ENCODE measurements at places on chromosomes 6 and 20. TPM values are rescaled to one million over a fixed set of nuclear protein-coding genes. Genes with fewer than 3 reads are reported as not detected.
A peak's percentile ranks its signal among the peaks of the same experiment; 100 is the strongest.

The NTSR1 gene
- total RNA-seq, result not detected

The TAF11 gene
- 27.6 TPM for total RNA-seq

DNA sequence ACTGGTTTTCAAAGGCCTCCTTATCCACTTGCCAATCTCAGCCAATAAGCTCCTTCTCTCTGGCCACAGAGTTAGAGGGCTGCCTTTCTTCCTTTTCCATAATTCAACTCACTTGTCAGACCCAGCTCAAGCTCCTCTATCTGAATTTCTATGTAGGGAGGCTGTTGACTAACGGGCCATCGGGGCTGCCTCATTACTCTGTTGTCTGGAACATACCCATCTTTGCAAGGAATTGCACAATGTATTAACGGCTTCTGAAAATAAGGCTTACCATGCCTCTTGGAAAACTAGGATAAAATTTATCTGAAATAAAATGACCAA lies 28.5 kb upstream of the KIF6 start:
- no peak for DNase-seq

The KCNS1 gene
- total RNA-seq, result not detected

GRCh38 chr6:31180500-31180899 lies 10.0 kb upstream of the POU5F1 start:
- DNase-seq, result peak; percentile 50

GRCh38 chr6:44463728-44464450 lies 76.4 kb downstream of the CDC5L start:
- no peak for DNase-seq

DNA sequence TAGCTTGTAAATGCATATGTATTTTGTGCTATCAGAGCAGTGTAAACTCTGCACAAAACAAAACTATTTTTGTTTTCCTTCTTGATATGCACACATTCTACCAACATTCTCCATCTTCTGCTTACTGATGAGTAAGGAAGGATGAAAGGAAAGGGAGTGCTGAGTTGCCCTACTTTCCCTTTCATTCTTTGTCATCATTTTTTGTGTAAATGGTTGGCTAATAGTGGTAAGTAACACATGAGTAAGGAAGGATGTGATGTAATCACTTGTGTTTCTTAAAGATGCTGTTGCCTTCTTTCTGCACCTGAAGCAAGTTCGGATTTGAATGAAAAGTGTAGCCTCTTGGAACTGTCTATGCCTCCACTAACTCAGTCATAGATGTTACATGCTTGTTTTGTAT lies 4.6 kb upstream of the REV3L start:
- no peak for DNase-seq

DNA sequence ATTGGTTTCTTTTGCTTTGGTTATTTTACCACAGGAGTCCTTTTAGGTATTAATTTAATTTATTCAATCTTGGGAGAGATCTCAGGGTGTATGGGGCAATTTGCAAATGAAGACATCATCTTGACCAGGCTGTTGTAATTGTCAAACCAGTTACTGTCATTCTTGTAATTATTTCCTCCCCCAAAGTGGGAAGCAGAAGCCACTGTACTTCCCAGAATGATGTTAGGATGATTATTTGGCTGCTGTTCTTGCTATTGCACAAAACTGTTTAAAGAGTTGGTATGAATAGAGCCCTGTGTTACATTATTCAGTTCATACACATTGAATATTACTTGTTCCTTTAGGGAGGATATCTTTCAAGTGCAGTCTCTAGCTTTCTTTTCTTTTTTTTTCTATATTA lies 1.7 kb downstream of the TAAR6 start:
- DNase-seq, result no peak

The KIF6 gene
- total RNA-seq, result not detected

DNA sequence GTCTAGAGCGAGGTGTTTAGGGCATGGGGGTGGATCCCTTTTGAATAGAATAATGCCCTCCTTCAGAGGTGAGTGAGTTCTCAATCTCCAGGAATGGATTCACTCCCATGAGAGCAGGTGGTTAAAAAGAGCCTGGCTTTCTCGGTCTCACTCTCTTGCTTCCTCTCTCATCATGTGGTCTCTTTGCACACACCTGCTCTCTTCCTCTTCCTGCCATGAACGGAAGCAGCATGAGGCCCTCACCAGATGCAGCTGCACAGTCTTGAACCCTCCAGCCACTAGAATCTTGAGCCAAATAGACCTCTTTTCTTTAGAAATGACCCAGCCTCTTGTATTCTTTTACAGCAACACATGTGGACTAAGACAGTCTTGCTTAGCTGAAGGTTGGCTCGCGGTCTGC lies 119.3 kb downstream of the BMP7 start:
- no peak for DNase-seq

GRCh38 chr6:113699239-113699638 lies 157.9 kb upstream of the MARCKS start:
- no peak for DNase-seq

GRCh38 chr6:4478098-4478497 lies 298.1 kb upstream of the CDYL start:
- no peak for DNase-seq

- no peak for DNase-seq
These were observed 67.5 kb downstream of the THEMIS start for GRCh38 chr6:127833336-127833735.

GRCh38 chr6:150667977-150668716 lies 68.5 kb downstream of the PLEKHG1 start:
- no peak for DNase-seq

GRCh38 chr6:45436544-45437438 lies 59.1 kb upstream of the SUPT3H start:
- DNase-seq, result no peak

DNA sequence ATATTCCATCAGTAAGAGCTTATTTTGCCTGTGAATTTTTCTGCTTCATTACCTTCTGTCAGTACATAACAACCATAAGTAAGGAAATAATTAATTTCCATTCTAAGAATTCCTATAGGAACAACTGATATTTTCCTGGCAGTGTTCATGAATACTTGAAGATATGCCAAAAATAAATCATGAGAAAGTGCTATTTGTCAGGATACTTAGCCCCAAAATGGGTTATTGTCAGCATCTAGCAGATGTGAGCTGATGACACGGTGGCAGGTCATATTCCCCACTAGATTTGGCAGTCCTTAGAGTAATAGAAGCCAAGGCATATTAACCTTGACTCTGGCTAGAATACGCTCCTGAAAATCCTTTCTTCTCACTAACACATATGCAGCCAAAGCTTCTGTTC lies 43.2 kb upstream of the CRISP1 start:
- no peak for DNase-seq

DNA sequence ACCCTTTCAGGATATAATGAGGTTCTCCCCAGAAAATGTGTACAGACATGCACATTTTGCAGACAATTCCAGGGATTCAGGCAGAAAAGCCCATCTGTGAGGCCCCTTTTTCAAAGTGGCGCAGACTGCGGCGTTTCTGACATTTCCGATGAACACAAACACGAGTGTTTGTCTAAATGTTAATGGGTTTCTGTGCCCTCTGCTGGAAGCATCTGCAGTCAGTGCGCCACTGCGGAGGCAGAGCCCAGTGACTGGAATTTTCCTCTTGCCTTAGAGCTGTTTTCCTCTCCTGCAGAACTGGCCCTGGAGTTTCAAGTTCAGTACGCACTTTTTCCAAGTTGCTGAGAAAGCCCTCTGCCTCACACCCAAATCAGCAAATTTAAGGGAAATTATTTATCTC lies 15.3 kb downstream of the ANKRD60 start:
- DNase-seq, result no peak

- no peak for DNase-seq
These were observed 4.3 kb downstream of the TMEM30A start for GRCh38 chr6:75280131-75280855.

DNA sequence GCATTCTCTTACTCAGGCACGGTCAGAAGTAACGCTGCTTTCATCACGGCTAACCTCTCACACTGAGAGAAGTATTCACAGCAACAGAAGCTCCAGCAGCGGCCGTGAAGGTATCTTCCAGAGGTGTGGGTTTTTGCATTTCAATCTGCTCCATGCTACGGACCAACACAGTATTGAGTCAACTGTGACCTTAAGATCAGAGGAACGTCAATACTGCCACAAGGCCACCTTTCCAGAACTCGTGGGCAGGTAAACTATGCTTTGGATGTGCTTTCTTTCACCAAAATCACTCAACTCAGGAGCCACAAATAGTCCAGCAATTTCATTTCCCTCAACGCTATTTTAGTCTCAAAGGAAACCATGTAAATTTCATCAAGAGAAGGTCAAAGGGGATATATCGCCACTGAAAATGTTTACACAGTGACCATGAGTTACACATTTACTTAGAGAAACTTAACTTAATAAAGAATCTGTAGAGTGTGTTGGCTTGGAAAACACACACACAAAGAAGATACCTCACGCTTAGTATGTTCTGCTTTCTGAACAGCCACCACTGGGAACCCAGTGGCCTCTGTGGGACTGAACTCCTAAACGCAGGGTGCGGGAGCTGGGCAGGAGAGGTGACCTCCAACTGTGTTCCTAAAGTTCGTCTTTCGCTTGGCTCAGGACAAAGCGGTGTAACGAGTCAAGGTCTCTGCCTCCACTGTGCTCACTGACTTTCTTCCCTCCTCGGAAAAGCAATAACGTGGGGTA lies 27.9 kb downstream of the TXNDC5 start:
- no peak for DNase-seq

DNA sequence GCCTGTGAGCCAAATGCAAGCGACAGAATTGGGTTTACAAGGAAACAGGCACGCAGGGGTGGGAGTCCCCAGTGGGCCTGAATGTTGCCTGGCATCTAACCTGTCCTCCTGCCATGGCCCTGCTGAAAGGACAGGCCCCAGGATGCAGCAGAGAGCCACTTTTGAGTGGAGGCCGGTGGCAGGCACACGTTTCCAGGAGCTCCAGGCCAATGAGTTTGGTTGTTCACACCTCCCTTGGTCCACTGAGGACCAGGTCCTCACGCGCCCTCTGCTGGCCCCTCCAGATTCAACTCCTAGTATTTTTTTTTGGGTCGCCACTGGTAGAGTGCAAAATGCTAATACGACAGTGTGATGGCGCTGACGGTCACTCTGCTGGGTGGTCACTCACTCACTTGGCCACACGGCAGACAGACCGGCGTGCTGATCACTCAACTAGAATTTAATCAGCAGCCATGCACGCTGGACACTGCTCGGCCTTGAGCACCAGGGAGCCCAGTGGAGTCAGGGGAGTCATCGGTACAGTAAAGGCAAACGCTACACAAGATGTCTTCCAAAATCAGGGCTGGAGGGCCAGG lies 81.7 kb upstream of the NFATC2 start:
- DNase-seq, result peak; percentile 56

The EBF4 gene
- total RNA-seq, result 7.7 TPM

DNA sequence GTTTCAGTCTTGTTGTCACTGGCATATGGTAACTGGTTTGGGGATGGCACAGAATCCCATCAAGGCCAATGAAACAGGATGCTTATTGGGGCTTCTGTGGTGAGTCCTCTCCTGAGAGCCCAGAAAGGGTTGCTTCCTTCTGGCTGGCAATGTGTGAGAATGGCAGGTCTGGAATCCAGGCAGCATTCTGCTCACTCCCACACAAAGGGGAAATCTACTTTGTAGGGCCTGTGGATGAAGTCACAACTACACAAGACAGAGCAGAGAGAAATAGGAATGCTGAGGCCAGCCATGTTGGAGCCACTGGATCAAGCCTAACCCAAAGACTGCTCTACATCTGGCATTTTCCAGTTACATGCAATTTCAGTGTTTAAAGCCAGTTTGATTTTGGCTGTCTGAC lies 15.7 kb downstream of the PLAGL2 start:
- DNase-seq, result no peak

DNA sequence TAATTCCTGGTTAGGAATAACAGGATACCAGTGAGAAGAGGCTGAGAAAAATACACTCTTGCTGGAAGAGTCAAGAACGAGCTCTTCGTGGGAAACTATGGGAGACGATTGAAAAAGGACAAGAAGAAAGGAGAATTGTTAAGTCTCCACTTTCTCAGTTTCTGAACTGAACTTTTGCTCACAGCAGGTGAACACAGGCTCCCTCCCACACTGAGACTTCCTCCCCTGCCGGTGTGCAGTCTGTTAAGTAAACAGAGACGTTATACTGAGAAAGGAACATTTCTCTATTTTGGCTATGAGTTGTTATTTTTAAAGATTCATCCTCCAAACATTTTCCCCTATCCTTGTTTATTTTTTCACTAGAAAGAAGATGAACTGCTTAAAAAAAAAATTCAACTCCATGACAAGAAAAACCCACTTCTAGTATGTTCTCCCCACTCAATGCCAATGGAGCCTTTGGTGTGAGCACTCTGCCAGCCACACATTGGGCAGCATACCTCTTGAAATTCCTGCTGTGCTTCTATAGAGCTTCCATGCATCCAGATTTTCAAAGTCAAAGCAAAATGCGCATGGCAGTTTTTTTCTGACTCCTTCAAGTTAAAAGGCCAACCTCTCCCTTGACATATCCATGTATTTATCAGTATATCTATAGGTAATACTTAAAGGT lies 250.5 kb downstream of the ESR1 start:
- no peak for DNase-seq

GRCh38 chr20:61354901-61355495 lies 102.9 kb downstream of the CDH4 start:
- DNase-seq, result no peak

The SEL1L2 gene
- not detected for total RNA-seq
